ENCODE measurements at places on chromosomes 11 and 22.

DNA sequence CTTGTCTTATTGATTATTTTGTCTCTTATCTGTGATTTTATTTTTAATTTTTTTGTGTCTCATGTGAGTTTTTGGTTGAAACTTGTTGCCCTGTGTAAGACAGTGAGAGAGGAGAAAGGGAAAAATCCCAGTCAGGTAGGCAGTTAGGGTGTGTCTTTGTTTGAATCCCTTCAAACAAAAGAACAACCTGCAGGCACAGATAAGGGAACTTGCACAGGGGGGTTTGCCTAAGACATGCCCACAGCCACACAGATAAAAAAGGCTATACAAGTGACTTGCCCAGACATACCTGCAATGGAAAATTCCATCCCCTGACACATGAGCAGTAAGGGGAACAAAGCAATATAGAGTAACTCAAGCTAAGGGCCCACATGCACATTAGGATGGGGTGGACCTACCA, 127.8 kb upstream of the PLET1 start:
- no peak for DNase-seq

DNA sequence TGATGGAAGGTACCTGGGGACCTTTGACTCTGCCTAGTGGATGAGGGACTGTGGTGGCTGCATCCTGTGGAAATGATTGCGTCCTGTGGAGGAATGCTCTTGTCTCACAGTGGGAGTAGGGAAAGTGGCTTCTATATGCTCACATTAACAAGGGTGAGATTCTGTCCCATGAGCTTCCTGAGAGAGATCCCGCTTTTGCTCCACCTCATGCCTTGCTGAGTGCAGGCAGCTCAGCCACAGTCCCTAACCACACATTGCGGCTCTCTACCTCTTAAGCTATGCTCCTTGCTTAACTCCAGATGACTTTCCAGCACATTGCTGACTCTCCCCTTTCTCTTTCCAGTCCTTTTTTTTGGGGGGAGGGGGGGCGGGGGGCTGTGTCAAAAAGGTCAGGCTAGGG, 45.0 kb downstream of the TEAD1 start:
- DNase-seq = no peak

DNA sequence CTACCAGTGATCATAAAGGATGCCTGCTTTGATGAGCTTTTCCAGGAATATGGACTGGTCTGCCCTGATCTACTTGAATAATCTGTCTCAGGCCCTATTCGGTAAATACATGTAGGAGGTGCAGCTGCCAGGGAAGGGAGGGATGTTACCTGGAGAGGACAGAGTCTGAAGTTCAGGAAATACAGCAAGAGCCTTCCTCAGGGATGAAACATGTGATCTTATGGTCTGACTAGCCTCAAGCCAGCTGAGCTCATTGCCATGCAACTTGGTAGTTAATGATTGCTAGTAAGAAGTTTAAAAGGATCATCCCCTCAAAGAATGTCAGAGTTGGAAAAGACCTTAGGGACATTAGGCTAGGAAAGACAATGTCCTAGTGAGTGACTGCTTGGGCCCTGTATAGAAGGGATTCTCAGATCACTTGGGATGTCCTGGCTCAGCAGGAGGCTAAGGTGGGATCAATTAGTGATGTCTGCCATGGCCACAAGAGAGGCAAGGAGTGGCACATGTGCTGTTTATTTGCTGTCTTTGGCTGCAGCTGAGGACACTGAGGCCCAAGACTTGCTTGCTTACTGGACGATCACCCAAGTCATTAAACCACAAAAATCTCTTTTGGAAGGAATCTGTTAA, 18.5 kb downstream of the PTPRJ start:
- DNase-seq = no peak

- DNase-seq = no peak
Measured at GRCh38 chr22:31340360-31340759, 5.8 kb downstream of the PATZ1 start.

DNA sequence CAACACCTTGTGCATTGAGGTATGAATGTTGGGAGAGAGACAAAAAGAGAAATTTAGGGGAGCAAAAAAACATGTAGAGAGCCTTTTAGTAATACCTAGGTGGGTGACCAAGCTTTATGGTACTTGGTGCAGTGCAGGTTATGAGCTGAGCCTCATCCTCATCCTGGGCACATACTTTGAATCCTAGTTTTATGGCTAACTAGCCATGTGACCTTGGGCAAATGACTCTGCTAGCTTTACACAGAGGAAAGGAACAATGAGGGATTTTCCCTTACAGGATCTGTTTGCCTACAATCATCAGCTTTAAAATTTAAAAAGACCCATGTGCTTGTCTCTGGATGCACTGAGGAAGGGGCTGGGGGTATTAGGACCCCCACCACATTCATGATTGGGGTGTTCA, 187.8 kb upstream of the ISX start:
- DNase-seq = no peak

- no peak for DNase-seq
Measured at GRCh38 chr11:20056109-20056949, 103.9 kb downstream of the DBX1 start.

GRCh38 chr11:120929664-120930154, 94.2 kb upstream of the TBCEL start:
- DNase-seq = peak; percentile 57

Data from NCI-H1105 (cell line).